Astrocyte of the spinal cord (primary cell): ENCODE measurements at places on chromosomes 12 and 14.

- no peak for DNase-seq
These were observed 303.9 kb upstream of the FKBP4 start for GRCh38 chr12:2490831-2491230.

DNA sequence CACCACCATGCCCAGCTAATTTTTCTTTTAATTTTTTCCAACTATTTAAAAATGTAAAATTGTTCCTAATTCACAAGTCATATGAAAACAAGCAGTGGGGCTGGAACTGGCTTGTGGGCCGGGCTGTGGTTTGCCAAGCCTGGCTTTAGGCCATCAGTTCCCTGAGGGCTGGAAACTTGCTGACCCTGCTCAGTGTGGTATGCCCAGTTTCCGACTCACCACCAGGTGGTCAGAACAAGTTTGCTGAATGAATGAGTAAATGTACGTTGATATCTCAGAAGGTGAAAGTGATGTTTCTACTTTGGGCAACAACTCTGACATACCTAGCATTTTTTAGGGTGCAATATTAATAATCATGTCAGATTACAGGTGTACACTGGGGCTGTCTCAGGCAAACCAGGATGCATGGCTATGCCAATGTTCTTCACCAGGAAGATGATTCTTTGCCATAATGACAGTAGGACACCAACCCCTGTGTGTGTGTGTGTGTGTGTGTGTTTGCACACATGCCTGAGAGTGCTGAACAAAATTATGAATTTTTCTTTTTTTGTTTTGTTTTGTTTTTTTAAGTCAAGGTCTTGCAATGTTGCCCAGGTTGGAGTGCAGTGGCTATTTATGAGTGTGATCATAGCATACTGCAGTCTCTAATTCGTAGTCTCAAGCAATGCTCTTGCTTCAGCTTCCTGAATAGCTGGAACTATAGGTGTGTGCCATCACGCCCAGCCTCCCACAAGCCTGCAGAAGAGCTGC lies 106.1 kb downstream of the PTPN11 start:
- peak; percentile 40 for DNase-seq

- DNase-seq, result no peak
These were observed 1.4 kb upstream of the TRMT61A start for GRCh38 chr14:103527408-103528145.

GRCh38 chr14:93648440-93649168 lies 139.7 kb downstream of the PRIMA1 start:
- DNase-seq, result no peak

DNA sequence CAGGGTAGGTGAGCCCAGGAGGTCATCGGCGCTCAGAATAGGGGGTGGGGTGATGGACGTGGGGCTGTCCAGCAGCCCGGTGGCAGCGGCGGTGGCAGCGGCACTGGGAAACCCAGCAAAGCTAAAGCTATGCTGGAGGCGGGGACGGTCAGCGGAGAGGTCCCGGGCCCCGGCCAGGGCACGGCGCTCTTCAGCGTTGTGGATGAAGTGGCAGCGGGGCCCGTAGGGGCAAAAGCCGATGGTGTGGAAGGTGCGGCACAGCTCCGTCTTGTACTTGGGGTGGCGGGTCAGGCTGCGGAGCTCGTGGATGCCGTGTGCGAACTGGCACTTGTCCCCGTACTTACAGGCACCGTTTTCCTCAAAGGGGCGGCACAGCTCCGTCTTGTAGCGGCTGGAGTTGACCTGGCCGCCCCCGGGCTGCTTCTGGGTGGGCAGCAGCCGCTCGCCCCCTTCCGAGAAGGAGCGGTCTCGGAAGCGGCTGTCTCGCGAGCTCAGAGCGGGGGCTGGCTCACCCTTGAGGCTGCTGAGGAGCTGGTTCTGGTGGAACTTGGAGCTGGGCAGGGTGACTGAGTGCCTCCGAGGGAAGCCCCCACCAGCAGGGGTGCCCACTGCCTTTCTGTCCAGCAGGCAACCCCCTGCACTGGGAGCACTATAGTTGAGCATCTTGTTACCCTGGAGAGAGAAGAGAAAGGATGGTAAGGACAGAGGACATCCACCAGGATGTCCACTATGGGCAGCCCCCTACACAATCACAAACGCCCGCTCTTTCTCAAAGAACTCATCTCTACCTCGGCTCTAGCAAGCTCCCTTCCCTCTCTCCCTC lies 2.8 kb downstream of the ZFP36L1 start:
- peak; percentile 39 for DNase-seq

- peak; percentile 36 for DNase-seq
These were observed 98.9 kb downstream of the PRKCH start for GRCh38 chr14:61420326-61420725.

DNA sequence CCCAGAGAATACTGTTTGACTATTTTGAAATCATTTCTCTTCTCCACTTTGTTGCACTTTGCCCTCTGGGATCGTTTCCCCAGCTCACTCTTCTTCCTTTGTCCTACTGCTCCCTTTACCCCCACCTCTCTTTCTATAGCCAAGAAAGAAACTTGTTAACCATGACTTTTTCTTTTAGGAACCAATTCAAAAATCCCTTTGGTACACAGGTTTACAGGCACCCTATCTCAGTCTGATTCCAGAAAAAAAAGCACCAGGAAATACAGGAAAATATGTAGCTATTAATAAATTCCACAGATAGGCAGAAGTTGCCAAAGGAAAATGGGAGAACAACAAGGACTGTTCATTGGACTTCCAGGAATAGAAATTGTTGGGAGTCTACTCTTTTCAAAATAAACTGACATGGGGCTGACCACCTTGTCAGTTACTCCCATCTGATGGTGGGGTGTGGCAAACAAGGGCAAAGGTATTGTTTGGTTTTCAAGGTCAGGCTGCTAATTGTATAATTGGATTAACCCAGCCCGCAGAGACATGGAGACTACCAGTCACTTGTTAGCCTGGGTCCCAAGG lies 82.4 kb downstream of the CRADD start:
- no peak for DNase-seq

GRCh38 chr14:96108911-96109310 lies 69.7 kb downstream of the C14orf132 start:
- no peak for DNase-seq

DNA sequence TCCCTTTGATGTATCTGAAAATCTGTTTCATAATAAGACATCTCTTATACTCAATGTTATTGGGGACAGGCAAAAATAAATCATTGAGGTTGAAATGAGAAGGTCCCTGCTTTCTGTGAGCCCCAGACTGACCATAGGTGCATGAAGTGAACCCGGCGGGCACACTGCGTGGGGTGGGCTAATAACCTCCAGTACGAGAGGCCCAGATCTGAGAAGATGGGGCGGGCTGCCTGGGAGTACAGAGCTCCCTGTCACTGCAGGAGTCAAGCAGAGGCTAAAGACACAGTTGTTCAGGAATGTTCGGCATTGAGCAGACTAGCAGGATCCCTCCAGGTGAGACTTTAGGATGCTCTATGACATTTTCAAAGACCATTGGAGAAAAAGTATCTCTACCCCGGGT lies 244.6 kb downstream of the CHST11 start:
- DNase-seq, result no peak

- no peak for DNase-seq
These were observed 49.7 kb upstream of the CHPT1 start for GRCh38 chr12:101647711-101648110.

DNA sequence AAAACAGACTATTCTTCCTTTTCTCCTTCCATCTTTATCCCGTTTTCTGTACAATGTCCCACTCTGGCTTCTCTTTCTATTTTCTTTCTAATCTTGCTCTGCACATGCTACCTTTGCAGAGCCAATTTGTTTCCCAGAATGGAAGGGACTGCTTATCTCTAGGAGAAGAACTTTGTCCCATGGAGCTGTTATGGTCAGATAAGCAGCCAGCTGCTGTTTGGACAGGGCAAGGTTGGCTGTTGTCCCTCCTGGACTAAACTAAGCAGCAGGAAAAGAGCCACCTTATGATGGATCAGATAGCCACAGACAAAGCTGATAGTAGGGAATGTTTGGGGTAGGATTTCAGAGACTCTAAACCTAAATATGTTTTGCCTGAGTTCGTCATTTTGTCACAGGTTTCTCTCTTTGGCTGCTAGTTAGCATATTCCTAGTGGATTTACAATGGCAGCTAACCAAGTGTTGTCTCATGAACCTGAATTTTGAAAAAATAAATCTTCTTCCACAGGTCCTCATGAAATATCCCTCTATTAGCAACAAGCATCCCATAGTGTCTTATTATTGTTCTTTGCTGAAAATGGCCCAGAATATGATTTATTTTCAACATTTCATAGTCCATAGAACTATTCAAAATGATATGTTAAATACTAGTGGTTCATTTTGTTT lies 262.8 kb downstream of the SLC16A7 start:
- no peak for DNase-seq

- no peak for DNase-seq
These were observed 29.0 kb upstream of the SMUG1 start for GRCh38 chr12:54217774-54218241.

DNA sequence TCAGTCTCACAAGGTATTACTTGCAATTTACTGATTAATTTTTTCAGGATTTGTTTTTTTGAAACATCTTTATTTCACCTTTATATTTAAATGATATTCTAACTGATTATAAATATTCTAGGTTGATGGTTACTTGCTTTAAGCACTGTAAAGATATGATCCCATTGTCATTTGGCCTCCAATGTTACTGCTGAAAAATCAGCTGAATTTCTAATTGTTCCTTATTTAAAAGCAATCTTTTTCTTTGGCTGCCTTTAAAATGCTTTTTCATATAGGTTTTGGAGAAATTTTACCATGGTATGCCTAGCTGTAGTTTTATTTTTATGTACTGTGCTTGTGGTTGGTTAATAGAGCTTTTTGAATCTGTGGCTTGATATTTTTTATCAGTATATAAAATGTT lies 275.6 kb upstream of the PPFIA2 start:
- no peak for DNase-seq

- DNase-seq, result no peak
These were observed 57.2 kb upstream of the ATP2A2 start for GRCh38 chr12:110223777-110224378.

- DNase-seq, result no peak
These were observed 37.2 kb downstream of the CACNA2D4 start for GRCh38 chr12:1881301-1881700.

DNA sequence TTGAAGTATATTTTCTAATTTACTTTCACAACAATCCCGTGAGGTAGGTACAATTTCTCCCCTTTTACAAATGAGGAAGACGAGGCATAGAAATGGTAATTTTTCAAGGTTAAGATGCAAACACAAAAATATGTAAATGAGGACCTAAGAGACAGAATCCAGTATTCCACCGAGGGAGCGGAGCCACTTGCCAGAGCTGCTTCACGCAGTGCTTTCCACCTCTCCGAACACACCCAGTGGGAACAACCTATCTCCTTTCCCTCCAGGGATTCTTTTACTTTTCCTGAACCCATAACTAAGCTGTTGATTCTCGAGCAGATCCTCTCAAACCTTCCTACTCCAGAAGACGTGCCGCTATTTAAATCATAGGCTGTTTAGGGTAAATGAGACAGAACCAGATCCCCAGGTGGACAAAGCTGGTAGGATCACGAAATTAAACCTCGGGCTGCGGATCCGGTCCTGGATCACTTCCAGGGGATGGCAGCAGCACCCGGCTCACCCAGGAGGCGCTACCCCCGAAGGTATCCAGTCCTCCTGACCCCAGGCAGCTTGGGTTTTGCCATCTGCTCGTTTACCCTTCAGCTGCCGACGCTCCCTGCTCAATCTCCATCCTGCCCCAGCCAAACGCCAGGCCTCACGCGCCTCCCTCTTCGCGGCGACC lies 1.5 kb downstream of the DDHD1 start:
- peak; percentile 47 for DNase-seq

- DNase-seq, result peak; percentile 1
These were observed 253.8 kb downstream of the RMST start for GRCh38 chr12:97716356-97716755.

- DNase-seq, result peak; percentile 71
These were observed 57.5 kb downstream of the PLEKHA5 start for GRCh38 chr12:19186722-19187661.

DNA sequence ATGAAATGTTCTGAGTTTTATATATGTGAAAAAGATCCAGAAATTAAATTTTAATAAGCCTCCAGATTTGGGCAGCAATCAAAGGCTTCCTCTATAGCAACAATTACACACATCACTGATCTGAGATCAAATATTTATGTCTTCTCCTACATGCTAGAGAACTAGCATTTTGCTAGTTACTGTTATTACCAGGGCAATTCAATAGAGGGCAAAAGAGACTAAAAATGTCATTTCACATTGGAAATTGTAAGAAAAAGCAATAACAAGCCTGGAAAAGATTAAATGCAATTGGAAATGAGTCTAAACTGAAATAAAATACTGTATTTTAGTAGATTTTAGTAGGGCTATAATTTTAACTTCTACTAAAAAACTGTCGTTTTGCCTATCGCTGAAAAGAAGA lies 32.6 kb upstream of the ANO6 start:
- peak; percentile 49 for DNase-seq

DNA sequence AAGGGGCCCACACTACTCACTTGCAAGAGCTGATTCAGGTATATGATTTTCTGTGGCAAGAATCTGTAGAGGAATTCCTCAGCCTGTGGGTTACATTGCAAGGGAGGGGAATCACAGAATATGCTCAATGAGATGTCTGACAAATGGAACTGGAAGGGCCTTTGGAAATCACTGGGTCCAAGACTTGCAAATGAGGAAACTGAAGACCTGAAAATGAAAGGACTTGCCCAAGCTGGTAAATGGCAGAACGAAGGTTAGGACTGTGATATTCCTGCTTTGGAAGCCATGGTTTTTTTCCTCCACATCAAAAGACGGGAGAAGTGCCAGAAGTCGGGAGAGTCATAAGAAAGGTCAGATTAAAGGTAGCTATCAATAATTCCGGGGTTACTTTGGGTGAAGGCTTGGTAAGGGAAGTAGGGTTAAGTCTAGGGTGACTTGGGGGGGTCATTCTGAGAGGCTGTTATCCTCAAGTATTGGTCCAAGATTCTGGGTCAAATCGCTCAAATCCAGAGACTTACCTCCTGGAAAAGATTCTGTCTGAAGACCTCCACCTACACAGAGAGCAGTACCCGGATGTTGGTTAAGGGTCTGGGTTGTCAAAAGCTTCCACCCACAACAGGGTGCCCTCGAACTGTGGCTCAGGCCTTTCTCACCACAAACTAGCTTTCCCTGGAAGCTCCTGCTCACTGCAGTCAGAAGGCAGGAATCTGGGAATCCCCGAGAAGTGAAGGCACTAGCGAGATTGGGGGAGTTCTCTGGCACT lies 539 bp downstream of the PSME2 start:
- DNase-seq, result no peak

GRCh38 chr12:19932413-19932812 lies 435.9 kb upstream of the PDE3A start:
- no peak for DNase-seq

GRCh38 chr14:53399057-53399456 lies 245.9 kb upstream of the DDHD1 start:
- DNase-seq, result peak; percentile 70

- no peak for DNase-seq
These were observed 2.7 kb upstream of the EXOC3L4 start for GRCh38 chr14:103091883-103092222.

DNA sequence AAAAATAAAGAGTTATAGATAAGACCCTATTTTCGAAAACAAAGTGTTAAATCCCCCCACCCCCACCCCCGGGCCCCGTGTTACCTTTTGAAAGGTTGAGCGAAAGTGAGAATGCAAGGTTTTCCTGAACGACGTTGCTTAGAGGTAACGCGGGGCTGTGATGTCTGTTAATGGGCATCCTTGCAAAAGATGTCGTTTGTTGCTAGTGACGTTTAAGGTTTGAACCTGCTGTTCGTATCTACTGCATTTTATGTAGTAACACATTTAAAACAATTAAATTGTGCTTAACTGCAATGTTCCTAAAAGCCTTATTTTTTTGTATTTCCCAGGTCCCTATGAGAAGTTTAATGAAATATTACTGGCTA lies 1.2 kb downstream of the CPSF6 start:
- DNase-seq, result no peak

- no peak for DNase-seq
These were observed 134.7 kb upstream of the RFLNA start for GRCh38 chr12:124160097-124160756.
